ENCODE measurements at places on chromosomes 11 and 22.

DNA sequence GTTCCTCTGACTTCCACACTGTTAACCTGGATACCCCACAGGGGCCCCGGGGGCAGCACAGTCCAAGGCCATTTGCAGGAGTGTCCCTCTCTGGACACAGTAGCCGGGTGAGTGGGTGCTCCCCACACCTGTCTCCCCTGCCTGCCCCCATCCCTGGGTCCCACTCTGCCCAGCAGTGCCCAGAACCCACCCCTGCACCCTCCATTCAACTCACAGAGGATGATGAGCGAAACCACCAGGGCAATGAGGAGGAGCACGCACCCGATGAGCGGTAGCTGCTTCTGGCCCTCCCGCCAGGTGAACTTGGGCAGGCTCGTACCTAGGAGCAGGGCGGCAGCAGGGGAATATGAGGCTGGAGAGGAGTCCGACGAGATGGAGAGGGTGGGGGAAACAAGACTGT lies 12.2 kb downstream of the TMPRSS13 start:
- no peak for DNase-seq

DNA sequence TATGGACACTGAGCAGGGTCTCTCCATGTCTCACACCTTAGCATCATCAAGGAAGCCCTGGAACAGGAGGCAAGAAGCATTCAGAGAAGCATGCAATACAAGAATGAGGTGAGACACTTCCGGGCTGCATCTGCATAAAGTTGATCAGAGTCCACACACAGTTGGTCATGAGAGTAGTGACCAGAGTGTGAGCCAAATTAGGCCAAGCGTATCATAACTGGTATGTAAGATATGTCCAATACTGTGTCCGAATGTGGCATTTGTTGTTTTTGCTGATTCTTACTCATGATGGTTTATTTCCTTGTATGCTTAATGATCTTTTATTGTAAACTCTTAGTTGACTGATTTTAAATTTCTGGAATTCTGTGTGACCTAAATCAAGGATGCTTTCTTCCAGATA lies 315.7 kb downstream of the INSC start:
- DNase-seq, result no peak

DNA sequence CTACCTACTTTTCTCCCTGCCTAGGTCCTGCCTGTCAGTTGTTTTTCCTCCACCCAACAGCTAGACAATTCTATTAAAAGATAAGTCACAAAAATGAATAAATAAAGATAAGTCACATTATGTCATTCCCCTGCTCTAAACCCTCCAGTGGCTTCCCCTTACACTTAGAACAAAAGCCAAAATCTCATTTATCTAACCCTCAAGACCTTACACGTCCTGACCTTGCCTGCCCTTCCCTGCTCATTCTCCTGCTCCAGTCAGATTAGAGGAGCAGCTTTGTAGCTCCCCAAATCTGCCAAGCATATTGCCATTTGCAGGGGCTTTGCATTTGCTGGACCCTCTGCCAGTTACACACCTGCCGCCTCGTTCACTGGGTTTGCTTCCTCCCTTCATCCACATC lies 16.7 kb downstream of the KREMEN1 start:
- no peak for DNase-seq

- DNase-seq, result no peak
These were observed 64.0 kb downstream of the BRD1 start for GRCh38 chr22:49763696-49764095.

DNA sequence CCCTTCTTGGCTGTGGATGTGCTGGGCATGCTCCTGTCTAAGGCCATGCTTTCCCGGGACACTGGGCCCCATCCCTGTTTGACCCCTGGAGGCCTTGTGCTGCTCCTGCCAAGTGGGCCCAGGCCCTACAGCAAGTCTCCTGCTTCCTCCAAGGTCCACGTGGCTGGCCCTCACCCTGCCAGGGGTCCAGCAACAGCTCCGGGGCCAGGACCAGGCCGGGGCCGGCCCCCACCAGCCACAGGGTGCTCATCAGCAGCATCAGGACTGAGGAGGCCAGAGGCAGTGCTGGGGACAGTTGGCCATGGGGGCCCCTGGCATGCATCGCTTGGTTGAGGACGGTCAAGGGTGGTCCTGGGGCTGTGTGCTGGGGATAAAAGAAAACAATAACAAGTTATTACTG lies 2.5 kb downstream of the RHBDD3 start:
- no peak for DNase-seq

DNA sequence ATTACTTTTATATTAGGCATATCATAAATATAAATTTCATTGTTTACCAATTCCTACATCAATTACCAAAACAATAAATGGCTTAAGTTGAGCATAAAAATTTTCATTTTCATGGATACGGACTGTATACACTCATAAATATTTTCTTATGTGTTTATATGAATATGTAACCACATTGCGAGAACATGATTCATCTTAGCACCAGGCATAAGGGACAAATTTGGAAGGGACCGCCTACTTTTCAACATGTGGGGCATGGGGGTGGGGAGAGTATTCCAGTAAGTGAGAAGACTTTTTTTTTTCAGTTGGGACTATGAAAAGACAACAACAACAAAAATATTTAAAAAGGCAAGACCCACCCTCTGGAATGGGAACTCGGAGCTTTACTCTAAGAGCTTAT lies 296.1 kb downstream of the RAB38 start:
- no peak for DNase-seq

DNA sequence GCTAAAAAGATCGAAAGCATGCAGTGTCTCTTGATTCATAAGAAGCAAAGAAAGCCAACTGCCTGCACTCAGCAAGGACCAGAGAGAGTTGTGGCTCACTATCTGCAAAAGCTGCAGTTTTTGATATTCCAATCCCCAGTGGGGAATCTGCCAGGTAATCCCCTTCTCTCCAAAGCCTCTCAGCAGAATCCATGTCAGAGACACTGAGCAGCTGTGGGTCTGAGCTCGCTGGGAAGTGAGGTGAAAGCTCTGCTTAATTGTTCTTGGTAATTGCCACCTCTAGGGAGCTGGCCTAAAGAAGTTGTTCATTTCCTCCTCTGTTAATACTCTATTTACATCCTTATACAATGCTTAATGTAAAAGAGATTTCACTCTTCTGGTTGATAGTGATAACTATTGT lies 261.3 kb upstream of the LRRC4C start:
- DNase-seq, result no peak

DNA sequence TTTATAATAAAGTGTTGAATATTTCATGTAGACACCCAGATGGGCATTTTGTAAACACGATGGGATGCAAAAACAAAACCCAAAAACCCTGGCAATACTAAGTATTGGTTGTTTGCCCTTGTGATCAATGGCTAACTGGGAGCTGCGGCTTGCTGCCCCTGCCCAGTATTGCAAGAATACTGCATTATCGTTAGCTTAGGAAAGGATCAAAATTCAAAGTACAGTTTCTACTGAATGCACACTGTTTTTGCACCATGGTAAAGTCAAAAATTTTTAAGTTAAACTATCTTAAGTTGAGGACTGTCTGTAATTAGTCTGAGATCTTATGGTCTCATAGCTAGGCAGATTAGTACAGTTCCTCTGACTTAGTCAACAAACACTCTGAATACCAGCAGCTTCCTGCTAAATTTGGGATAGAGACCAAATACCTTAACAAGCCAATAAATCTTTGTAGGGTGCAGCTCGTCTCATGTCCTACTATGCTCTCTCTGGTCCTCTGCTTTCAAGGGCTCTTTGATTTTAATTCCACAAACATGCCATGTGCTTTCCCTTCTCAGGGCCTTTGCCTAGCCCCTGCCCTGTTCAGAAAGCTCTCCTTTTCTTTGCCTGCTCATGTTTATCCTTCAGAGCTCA lies 4.0 kb downstream of the CCDC90B start:
- no peak for DNase-seq

- no peak for DNase-seq
These were observed 29.0 kb downstream of the CAPN1 start for GRCh38 chr11:65210748-65211147.

- no peak for DNase-seq
These were observed 103.8 kb downstream of the STIM1 start for GRCh38 chr11:3959015-3959902.

DNA sequence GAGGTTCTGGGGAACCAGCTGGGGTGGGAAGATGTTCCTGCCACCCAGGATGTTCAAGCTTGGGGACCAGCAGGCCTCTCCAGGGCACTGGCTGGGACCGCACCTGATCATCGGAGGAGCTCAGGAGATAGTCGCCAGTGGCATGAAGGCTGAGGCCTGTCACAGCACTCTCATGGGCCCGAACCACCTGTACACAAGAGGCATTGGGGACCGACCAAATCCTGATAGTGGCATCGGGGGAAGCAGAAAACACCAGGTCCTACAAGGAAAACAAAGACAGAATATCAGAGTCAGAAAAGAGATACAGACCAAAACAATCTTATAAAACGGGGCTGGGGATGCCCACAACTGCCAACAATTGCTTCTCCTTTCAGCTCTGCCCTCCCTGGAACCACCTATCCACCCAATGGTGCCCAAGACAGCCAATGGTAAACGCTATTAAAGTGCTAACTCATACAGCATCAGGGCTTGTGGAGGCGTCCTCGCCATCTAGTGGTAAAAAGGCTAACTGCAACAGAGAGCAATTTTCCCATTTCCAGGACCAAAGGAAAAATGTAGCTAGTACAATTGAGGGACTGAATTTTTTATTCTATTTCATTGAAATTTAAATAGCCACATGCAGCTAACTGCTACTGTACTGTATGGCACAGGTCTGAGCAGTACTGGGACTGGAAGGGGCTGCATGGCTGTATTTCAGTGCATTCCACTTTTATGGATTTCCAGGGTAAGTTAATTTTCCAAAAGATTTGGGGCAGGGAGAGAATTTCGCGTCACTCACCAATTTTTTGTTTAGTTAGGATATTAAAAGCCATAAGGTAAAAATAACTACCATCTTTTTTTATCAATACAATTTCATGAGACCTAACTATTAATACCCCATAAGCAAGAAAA lies 7.1 kb downstream of the PRPF19 start:
- DNase-seq, result no peak

DNA sequence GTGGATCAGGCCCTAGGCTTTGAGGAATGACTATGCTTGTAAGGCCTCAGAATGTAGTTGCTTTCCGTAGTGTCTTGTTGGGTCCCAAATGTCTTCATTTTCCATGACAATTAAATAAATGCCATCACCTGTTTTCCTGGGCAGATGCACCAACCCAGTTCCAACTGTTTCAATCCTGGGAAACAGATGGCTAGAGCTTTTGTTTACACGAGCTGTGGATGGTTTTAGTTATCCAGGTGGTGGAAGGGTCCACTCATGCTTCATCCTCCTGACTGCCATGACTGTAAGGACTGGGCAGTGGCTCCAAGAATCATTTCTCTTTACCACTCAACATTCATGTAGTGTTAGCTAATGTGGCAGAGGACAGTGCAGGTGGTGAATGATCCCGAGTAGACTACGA lies 8.6 kb downstream of the RCN1 start:
- no peak for DNase-seq

DNA sequence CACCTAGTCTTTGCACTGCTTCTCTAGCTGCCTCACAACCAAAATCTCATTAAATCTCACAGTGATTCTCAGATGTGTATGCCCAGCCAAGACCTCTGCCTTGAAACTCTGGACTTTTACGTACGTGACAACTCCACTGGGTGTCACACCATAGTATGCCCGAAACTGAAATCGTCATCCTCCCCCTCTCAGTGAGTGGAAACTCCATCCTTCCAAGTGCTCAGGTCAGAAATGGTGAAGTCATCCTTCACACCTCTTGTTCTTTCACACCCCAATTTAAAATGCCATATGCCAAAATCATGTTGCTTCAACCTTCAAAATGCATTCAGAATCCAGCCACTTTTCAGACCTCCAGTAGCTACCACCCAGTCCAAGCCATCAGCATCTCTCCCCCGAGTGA lies 42.5 kb downstream of the SFI1 start:
- DNase-seq, result no peak

DNA sequence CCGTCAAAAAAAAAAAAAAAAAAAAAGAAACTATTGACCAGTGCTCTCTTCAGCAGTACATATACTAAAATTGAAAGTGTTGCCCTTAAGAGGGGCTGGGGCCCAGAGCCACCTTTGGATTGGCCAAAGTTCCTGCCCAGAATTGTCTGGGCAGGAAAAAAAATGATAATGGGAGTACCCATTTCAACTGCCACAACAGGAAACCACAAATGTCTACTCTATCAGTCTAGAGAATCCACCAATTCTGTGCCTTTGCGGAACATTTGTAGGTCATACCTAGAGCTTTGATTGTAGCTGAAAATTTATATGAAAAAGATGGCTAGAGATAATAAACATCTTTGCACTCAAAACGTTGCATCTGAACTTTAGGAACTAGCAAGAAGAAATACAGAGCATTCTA lies 69.4 kb downstream of the FAM76B start:
- no peak for DNase-seq

- DNase-seq, result no peak
These were observed 87.1 kb upstream of the RAG2 start for GRCh38 chr11:36684840-36685801.

GRCh38 chr11:13669544-13670488 lies 1.3 kb downstream of the FAR1 start:
- no peak for DNase-seq

GRCh38 chr11:112499153-112499880 lies 238.7 kb upstream of the PLET1 start:
- DNase-seq, result no peak

GRCh38 chr11:100785148-100785983 lies 98.3 kb downstream of the ARHGAP42 start:
- DNase-seq, result no peak

- DNase-seq, result no peak
These were observed 18.4 kb downstream of the MAFF start for GRCh38 chr22:38220163-38220562.

DNA sequence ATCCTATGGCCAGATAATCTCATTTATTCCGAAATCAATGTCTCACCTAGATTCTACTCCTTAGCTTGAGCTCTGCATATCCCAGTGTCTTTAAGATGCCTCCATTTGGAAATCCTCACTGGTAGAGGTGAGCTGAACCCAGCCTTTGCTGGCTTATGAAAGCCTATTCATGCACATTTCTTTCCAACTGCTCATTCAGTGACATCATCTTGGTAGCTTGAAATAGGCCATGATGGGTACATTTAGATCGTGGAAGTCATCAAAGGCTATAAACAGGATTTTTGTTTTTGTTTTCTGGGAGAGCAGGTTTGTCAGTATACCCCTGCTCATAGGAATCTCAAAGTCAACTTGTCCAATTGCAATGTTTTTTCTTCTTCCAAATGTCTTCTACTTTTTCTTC lies 6.0 kb downstream of the NXPE1 start:
- DNase-seq, result no peak

- DNase-seq, result no peak
These were observed 6.2 kb downstream of the MRGPRD start for GRCh38 chr11:68974421-68975194.
